HT1080 (cell line): ENCODE measurements at places on chromosomes 13 and 19. TPM values are rescaled to one million over a fixed set of nuclear protein-coding genes. Genes with fewer than 3 reads are reported as not detected.

ZNF665 gene
- not detected in 2 replicates for total RNA-seq

CAPN12 gene
- total RNA-seq = 0.10 and 0.14 TPM in 2 replicates

CEBPA gene
- 1.7 and 1.9 TPM in 2 replicates for total RNA-seq

RNASEH2B gene
- 30.3 and 32.7 TPM in 2 replicates for total RNA-seq

KCNRG gene
- 1.1 and 2.3 TPM in 2 replicates for total RNA-seq

GAPDHS gene
- not detected in 2 replicates for total RNA-seq

CYP4F12 gene
- total RNA-seq = not detected in 2 replicates

GRCh38 chr19:9586764-9587163 is 2.5 kb upstream of the ZNF121 start:
- DNase-seq = peak; percentile 65

DNA sequence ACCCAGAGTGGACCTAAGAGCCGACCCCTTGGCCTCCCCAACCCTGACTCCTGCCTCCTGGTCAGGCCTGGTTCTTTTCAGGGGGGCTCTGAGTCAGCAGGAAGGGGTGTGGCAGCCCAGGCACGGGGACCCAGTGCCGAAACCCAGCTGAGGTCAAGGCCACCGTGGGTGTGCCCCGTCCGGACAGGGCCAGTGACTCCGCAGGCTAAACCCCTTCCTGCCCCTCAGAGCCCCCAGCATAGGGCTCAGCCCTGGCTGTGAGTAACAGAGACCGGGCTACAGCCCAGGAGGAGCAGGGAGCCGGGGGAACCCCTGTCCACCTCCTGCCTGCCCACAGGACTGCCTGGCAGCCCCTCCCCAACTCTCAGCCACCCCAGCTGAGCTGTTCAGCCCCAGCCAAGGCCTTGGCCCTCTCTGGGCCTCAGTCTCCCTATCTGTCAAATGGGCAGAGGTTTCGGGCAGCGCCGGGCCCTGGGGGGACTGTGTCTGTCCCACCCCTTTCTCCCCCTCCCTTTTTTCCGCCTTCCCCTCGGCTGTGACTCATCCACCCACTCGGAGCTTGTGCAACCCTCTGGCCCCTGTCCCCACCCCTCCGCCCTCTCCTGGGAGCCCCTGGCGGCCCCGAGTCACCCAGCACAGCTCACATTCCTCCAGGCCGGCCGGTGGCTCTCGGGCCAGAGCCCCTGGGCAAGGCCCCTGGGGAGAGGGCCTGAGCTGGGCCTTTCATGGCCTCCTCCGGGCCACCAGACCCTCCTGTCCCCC is 8.6 kb downstream of the ZBTB7A start:
- peak; percentile 68 for DNase-seq

DNA sequence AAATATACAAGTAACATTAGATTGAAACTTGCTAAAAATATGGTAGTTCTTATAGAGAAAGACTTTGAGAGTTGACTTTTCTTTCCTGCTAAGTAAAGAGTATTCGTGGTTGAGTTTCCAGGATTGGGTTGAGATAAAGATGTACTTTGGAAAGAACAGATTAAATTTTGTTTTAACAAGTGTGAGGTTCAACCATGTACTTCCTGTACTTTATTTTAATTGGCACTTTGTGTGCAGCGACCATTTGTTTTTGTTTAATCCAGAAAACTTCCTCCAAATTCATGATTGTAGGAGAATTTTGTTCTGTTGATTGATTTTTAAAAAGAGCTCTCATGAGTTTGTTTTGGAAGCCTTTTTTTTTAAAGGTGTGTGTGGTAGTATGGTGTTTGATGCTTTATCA is 46.9 kb downstream of the PAN3 start:
- no peak for DNase-seq

DNA sequence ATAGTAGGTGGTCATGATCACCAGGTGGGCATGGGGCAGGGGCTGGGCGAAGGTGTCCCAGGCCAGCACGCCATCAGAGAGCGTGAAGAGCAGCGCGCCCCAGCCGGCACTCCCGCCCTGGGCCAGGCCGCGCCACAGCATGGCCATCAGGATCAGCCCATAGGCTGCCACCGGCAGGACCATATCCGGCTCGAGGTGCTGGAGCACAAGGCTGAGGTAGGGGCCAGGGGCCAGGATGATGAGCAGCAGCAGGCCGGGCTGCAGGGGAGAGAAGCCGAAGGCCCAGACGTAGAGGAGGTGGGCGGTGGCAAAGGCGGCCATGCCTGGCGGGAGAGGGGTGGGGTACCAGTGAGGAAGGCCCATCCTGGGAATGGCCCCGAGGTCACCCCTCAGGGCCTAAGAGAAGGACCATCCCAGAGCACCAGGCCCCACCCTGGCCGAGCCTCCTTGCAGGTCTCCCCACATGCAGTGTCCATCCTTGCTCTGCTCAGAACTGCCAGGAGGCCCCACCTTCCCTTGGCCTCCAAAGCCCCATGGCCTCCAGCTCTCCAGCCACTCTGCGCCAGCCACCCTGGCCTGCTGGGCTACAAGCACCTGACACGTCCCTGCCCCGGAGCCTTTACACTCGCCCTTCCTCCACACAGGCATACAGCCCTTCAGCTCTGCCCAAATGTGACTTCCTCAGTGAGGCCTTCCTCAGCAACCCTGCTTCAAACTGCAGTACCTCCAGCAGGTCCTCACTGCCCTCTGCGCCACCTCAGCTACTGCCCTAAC is 1.1 kb downstream of the TMEM86B start:
- no peak for DNase-seq

- no peak for DNase-seq
Measured at GRCh38 chr13:81207231-81207630, 866.3 kb upstream of the SPRY2 start.

DNA sequence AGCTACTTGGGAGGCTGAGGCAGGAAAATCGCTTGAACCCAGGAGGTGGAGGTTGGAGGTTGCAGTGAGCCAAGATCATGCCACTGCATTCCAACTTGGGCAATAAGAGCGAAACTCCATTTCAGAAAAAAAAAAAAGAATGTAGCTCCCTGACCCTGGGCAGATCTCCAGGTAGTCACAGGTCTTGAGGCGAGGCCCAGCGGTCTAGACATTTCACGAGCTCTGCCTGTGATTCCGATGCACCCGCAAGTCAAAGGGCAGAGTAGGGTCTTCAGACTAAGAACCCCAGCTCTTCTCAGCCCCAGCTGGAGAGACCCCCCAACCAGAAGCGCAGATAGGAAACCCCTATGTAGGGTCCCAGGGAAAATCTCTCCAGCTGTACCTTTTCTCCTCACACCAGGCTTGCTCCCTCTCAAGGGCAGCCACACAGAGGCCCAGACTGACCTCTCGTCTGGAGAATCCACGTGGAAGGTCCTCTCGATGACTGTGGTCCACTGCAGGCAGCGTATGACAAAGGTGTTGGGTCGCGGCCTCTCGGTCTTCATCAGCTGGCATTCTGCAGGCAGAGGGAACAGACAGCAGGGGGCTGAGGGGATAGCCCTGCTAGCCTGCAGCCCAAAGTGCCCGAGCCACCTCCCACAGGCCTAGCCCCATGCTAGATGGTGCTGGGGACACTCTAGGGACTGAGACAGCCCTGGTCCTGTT is 28.4 kb upstream of the CCNP start:
- DNase-seq = no peak

GRCh38 chr13:79404361-79404760 is 1.7 kb downstream of the RBM26 start:
- no peak for DNase-seq

DNA sequence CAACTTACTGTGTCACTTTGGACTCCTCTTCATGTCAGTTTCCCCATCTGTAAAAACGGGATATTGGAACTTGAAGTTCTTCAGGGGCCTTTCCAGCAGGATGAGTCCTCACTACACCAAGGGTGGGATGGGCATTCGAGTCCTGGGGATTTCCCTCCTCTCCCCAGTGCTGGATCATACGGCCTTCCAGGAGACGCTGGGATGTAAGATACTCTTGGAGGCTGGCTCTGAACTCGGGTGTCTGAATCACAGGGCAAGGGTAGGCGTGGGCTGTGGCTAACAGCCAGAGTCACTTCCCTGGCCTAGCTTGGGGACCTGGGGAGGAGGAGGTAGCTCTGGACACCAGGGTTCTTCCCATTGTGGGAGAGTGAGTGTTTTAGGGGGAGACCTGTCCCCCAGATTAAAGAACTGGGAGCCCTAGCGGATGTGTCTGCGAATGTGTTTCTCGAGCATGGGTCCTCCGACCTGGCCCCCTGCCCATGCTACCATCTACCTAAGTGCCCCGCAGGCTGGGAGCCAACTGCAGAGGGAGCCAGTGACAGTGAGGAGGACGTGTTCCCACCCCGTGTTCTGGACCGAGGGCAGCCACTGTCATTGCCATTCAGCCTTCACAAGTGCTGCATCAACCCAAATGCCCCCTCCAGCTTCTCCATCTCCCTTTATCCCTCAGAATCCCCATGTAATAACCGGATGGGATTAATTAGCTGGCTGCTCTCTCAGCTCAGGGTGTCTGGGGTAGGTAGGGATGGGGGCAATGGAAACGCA is 2.4 kb upstream of the CYTH2 start:
- DNase-seq = peak; percentile 39

DNA sequence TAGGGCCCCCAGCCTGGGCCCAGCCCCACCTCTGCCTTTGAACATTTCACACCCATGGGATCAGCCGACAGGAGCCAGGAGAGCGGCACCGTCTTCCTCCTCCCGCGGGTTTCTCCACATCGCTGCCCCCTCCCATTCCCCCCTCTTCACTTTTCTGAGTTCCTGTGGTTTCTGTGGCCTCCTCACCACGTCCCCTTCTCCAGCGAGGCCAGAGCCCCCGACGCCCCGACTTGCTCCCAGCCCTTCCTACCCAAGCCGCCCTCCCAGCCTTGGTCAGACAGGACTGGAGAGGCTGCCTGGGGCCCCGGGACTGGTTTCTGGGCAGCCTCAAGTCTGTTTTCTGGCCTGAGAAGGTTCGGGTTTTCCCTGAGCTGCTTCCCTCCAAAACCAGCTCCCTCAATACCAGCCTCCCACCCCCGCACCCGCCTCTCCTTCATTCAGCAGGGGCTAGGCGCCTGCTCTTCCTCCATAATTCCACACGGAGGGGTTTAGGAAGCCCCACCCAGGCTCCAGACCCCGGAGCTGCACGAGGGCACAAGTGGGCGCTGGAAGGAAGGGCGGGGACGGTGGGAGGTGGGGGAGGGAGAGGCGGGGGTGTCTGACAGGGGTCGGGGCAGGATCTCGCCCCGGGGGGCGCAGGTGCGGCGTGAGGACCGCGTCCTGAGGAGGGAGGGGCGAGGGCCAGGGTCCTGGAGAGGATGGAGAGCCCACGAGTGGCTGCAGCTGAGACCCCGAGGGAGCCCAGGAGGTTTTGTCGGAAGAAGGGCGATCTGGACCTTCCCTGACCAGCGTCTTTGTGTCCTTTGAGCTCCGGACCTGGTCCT is 4.0 kb upstream of the SIGLEC10 start:
- DNase-seq = no peak

DNA sequence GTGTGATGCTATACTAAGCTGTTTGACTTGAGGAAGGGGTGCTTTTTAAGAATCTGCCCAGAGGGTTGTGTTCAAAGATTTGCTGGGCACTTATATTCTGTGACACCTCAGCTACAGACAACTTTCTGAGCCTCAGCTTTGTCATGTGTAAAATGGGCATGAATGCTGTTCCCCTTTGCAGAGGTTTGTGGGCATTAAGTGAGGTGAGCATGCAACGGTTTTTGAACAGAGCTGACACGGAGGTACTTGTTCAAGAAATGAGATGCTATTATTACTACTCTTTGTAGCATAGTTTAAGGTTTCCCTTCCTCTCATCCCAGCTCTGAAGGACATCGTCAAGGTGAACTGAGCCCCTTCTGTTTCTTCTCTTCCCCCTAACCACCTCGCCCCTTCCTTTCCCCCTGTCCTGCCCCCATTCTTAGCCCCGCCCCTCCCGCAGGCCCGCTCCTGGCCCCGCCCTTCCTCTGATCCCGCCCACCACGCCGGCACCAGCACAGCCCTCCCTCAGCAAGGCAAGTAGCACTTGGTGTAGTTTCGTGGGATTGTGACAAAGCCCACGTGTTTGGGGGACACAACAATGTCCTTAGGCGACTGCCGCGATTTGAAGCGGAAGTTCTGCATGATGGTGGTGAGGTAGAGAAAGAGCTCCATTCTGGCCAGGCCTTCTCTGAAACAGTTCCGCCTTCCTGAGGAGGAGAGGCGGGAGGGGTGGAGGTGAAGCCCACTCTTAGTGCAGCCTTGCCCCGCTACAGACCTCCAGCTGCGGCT is 26.1 kb upstream of the CYP2A7 start:
- DNase-seq = no peak

DNA sequence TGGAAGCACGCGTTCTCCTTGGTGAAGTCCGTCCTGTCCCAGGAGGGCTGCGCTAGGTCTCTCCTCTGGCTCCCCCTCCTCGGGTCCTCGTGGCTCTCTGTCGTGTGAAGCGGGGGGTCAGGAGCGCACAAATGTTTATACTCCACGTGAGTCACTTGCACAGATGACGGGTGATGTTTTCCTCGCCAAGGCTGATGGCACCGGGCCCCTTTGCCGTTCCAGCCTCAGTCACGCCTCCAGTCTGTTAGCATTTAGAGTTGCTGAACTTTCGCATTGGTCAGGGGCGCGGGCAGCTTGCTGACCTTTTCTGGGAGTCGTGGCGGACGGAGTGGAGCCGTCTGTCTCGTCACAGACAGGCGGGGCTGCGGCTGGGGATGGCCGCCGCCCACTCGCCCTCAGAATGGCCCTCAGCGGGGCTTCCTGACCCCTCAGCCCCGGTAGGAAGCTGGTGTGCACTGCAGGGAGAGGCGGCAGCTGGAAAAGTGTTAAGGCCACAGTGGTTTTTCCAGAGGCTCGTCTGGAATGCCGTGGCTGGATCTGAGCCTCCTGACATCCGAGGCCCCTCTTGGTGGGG is 13.7 kb downstream of the KLHL26 start:
- DNase-seq = no peak

- no peak for DNase-seq
Measured at GRCh38 chr13:28606466-28606865, 52.5 kb upstream of the POMP start.

DNA sequence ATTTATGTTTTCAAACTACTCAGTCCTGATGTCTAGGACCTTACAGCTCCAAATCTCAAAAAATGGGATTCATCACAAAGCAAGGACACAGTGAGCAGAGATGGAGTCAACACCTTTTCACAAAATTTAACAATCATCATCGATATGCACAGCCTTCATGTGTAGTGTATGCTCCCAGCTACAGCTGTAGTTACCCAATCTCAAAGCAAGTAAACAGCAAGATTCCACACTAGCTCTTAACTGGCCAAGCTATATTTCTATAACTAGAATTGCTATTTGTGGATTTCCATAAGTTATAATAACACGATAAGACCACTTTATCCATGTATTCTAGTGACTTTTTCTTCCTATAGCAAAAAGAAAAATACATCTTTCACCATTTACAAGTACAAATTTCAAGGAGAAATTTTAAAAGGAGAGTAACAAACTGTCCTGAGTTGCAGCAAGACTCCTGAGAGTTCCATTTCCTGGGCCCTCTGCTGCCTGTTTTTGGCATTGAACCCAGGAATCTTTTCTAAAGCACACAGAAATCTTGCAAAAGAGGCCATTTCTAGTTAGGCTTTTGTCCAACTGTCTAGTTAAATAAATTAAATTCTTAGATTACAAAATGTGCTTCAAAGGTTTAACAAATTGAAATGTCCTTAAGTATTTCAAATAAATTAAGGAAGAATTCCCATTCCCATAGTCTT is 460.6 kb downstream of the FGF14 start:
- DNase-seq = no peak

DNA sequence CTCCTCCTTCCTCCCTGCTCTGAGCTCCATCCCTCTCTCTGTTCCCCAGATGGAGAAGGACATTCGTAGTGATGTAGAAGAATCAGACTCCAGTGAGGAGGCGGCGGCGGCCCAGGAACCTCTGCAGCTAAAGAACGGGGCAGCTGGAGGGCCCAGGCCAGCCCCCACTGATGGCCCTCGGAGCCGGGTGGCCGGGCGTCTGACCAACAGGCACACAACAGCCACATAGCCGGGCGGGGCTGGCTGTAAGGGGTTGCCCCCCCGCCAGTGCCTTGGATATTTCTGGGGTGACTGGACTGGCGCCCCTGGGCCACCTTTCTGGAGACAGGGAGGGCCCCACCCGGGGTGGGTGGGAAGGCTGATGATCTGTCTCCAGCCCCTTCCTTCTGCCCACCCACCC is 46.3 kb downstream of the CD320 start:
- no peak for DNase-seq
